ENCODE measurements at places on chromosomes 1 and 21.

DNA sequence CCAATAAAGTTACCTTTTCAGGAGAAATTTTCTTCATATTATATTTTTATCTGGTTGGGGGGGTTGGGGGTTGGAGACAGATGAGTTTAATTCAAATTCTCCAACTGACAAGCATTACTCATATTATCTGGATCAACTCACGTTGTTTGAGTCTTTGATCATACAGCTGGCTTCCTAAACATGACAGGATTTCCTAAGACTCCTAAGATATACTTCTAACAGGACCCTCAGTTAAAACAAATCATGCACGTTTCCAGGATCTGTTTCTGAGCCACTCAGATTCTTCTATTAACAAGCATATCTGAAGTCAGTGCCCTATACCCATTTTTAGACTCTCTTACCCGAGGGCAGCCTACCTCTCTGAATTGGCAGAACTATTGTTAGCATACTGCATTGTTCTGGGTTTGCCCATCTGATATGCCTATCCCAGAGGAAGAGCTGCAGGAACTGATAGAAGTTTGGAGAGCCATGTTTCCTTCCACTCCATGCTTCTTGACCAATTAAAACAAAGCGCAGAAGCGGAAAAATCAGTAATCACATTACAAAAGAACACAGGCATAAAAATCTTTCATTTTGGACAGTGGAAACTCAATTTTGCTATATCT, 653.9 kb downstream of the LTN1 start:
- no peak for DNase-seq

DNA sequence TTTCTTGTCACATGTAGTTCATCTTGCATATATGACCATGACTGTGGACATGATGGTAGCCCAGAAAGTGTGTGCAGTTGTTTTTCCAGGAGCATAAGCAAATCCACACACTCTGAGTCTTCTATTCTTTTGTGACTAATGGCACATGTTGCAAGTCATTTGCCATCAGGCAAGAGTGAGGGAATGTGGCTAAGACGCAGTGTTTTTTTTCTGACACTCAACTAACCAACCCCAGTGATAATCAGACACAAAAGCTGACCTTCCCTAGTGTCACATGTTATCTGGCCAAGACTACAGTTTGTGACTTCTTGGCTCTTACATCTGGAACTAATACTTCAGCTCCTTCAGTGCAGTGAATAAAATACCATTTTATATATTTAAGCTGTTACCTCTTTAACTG, 108.8 kb downstream of the ITSN1 start:
- no peak for DNase-seq

- no peak for DNase-seq
Measured at GRCh38 chr1:65253800-65254319, 55.5 kb upstream of the DNAJC6 start.

DNA sequence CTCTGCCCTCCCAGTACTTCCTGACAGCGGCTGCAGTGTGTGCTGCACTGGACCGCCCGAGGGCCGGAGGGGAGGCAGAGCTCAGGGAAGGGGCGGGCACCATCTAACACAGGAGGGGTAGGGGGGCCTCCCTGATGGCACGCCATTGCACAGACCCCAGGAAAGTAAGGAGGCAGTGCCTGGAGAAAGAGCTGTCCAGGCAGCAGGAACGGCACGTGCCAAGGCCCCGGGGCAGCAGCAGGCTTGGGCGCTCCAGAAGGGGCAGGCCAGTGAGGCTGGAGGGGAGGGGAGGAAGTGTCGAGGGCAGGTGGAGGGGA, 110.7 kb downstream of the CRYAA start:
- DNase-seq: no peak

DNA sequence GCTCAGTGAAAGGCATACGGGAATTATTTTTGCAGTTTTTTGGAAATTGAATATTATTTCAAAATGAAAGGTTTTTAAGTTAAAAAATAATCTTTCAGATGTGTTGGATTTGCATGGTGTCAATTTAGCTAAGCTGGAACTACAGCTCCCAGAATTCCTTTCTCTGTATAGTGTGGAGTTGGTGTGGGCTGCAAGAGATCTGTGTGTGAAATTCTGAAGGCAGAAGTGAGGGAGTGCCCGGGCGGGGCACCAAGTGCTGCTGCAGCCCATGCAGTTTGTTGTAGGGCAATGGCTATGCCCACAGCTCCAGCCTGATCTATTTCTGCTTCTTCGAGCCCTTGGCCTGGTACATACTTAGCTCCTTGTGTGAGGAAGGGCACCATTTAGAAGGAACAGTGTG, 60.5 kb upstream of the CSF1 start:
- no peak for DNase-seq

- no peak for DNase-seq
Measured at GRCh38 chr1:88401313-88401712, 282.8 kb upstream of the PKN2 start.

- peak; percentile 80 for DNase-seq
Measured at GRCh38 chr1:246724016-246724730, at the start of gene SCCPDH. Gene SCCPDH, plus strand, starts transcription at chr1:246724409. Its CDS starts 14 bp downstream, at chr1:246724423.

DNA sequence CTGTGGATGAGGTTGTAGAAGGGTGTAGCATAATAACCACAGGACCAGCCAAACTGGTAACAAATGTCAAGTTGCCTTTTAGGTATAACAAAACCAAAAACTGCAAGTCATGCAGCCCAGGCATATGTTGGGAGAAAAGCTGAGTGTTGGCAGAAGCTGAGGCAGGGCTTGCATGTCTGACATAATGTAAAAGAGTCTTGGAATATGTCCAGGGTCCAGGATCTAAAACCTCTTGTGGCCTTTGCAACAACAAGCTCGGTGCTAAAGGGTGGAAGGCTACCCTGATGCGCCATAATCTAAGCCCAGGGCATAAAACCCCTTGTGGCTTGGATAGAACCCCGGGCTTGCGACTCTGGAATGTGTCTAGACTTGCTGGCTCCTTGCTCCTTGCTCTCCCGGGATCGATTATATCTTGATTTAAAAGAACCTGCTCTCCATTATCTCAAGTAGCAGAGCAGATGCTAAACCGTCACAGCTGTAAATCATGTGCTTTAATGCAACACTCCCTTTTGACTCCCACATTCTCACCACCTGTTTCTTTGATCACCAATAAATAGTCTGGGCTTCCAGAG, 26.5 kb upstream of the SLC35A3 start:
- no peak for DNase-seq

- DNase-seq: no peak
Measured at GRCh38 chr1:14365301-14365988, 233.0 kb upstream of the KAZN start.

- no peak for DNase-seq
Measured at GRCh38 chr1:212670301-212670700, 29.3 kb downstream of the BATF3 start.

DNA sequence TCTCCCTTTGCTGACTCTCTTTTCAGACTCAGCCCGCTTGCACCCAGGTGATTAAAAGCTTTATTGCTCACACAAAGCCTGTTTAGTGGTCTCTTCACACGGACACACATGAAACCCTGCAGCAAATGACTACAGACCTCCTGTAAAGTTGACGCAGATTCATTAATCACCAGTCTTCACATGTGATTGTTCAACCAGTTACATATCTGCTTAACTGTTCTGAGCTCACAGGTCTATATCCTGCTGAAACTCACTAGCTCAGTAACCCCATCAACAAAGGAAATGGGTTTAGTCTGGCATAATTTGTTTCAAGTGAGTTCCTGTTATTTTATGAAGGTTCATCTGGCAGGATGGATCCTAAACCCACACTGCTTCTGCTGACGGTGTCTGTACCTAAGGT, 68.4 kb upstream of the GJA8 start:
- DNase-seq: no peak

DNA sequence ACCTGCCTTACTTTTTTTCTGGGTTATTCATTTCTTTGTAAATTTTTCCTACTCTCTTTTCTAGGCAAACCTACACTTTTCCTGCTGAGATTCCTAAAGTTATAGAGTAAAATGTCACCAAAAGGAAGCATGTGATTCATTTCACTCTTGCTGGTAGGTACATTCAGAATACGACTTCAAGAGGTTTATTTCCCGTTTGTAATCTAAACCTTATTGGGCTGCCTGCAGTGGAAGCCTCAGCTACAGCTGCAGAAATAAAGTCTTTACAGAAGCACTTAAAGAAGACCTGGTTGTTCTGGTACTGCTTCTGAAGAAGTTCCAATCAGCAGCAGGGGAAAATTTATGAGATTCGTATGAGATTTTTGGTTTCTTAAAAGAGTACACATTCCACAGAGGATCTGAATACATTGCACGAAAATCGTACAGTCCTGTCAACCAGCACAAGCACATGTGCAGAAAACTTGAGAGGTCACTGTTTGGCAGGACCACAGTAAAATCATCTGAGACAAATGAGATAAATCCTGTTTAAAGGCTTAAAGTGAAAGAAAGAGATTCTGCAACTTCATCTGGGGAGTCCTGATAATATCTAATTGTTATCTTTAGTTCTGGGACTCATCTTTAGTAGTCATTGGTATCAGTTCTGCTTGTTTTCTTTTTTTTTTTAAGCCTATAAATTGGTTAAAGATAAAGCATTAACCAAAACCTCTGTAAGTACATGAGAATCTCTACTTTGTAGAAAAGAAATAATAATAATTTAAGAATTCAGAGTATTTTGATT, 109.9 kb upstream of the ADGRL2 start:
- no peak for DNase-seq

- no peak for DNase-seq
Measured at GRCh38 chr1:2241820-2242219, 13.7 kb downstream of the SKI start.

DNA sequence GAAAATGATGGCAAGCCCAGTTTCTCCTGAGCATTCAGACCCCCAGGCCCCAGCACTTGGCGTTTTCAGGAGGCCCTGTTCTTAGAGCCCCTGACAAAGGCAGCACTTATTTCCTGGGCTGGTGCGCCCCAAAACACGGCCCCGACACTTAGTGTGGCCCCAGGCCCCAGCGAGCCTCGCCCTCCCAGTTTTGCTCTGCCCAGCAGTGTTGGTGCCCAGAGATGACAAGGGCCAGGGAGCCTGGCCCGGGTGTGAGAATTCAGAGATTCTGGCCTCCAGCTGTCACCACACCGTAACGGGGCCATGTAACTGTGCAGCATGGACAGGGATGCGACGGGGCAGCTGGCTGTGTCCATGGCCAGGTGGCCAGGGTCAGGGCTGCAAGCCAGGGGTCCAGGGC, 18.0 kb upstream of the ARHGEF16 start:
- no peak for DNase-seq

DNA sequence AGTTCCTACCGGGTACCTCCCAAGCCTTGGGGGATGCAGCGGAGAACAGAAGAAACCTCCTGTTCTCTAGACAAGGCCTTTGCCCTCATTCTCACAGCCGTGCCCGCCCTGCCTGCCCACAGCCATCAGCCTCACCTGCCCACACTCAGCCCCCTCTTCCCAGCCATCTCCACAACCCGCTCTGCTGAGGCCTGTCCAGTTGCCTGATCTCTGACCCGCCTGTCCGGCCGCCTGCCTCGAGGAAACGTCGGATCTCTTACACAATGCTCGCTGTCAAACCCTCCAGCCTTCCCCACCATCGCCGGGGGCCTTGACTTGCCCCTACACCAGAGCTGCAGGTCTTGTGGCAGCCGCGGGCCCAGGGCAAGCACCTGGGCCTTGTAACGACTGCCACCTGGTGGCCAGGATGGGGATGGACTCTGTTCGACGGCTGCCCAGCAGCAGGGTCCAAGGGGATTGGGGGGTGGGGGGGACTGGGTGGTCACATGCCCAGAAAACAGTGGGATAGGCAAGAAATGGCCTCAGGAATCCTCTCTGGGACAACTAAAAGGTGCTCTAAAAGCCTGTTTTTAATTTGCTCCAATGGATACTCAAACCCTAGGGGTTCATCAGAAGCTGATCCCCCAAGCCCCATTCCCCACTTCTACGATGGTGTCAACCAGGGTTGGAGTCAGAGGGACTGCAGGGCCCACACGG, 31.0 kb downstream of the SLC45A1 start:
- DNase-seq: peak; percentile 46

DNA sequence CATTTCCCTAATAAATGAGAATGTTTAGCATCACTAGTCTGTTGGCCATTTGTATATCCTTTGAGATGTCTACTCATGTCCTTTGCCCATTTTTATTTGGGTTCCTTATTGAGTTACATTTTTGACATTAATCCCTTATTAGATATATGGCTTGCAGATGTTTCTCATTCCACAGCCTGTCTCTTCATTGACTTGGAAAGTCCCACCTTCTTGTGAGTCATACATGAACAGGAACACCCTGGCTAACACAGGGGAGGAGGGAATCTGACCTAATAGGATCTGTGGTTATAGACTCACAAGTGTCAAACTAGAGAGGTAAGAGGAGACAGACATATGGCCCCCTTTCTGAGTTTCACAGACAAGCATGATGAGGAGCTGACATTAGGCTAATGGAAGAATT, 11.5 kb downstream of the ZP4 start:
- no peak for DNase-seq

DNA sequence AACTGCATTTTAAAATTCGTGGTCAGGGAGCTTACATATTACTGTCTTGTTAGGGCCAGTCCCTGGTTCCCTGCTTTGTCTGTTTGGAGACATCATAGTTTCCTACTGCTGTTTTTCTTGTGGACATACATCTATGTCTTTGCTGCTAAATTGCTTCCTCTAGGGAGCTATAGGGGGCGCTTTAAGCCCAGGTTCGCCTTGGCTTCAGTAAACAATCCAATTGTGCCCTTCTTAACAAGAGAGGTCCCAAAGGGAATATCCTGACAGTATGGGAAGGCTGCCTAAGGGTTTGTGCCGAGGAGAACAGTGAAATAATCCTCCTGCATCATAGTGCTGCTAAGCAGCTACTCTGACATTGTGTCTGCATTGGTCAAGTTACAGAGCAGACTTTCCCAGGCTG, 112.5 kb downstream of the USH2A start:
- DNase-seq: no peak

DNA sequence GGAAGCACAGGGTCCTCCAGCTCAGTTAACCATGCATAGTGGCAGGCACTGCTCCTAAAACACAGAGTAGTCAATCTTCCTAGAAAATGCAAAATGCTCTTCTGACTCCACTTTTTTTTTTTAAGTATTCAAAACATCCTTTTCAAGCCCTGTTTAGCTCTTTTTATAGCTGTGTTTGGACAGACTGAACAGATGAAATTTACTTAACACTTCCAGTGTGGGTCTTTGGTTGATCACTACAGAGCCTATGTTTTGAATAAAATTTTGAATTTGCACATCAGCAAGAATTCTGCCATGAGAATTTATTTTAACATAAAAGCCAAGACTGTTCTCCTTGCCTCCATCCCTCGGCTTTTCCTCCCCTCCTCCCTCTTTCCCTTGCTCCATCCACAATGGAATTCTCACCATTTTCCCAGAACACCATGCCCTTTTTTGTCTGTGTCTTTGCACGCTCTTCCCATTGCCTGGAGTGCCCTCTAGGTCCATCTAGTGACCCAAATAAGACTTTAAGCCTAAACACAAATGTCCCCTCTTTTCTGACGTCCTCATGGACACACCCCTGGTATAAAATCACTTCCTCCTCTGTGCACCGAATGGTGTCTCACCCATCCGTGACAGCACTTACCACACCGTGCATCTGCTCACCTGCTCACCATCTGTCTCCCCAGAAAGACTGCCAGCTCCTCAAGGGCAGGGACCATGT, 24.0 kb upstream of the CPT2 start:
- DNase-seq: no peak

DNA sequence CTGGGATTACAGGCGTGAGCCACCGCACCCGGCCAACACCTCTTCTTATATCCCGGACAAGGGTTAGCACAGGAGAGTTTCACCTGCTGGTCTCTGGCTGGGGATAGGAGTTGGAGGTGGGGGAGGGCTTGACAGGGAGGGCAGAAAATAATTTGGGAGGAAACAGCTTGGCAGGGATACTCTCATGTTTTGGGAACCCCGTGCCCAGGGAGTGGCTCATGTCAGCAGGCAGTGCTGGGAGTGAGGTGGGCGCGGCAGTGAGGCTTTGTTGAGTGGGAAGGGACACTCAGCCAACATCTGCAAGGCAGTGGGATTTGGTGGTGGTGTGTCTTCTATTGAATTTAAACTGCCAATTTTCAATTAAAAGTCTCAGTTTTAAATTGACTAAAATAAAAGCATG, 1.1 kb upstream of the THEM5 start:
- no peak for DNase-seq

Data from anterior cingulate cortex (tissue), 58 donors.